ENCODE measurements at places on chromosomes 1 and 21. TPM values are rescaled to one million over a fixed set of nuclear protein-coding genes. Genes with fewer than 3 reads are reported as not detected.

Gene NFASC
- total RNA-seq = 13.9 TPM

Gene LAX1
- 1.2 TPM for total RNA-seq

Gene VCAM1
- 3.5 TPM for total RNA-seq

Gene AIRE
- not detected for total RNA-seq

Gene PIGR
- total RNA-seq = 12,164 TPM

Gene CFHR2
- not detected for total RNA-seq

Gene MYOC
- 1.3 TPM for total RNA-seq

- no peaks in the 10 kb centered on the region for H3K27me3 ChIP-seq
- no peak for DNase-seq
- no peaks in the 10 kb centered on the region for H3K4me1 ChIP-seq
Measured at GRCh38 chr1:89971600-89971999, 23.3 kb upstream of the ZNF326 start.

GRCh38 chr1:46455951-46456350 is 33.7 kb upstream of the DMBX1 start:
- no peak for DNase-seq
- H3K36me3 ChIP-seq = no peaks in the 10 kb centered on the region
- no peaks in the 10 kb centered on the region for H3K27me3 ChIP-seq
- no peaks in the 10 kb centered on the region for H3K4me1 ChIP-seq

DNA sequence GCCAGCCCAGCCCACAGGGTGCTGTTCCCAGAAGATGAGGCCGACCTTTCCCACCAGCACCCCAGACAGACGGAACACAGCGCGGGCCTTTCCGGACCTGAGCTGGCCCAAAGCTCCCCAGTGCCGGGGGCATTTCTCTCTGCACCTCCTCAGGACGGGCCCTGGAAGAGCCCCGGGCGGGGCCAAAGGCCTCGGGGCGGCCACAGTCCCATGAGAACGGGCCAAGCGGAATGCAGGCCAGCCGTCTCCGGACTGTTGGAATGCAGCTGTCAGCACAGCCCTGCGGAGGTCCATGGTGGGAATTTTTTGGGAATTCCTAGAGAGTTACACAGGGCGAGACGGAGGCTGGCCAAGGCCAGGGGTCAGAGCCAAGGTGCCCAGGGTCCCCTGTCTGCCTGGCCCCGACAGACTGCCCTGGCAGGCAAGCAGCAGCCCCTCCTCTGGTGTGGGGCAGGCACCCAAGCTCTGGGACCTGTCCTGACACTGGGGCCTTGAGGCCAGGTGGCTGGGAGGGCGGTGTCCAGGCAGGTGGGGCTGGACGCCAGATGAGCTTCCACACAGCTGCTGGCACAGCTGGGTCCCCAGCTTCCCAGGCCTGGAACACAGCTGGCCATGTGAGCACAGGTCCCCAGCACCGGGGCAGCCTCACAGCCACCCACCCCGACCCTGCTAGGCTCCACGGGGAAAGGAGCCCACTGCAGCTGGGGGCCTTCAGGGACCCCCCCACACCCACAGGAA is 63.0 kb downstream of the MEGF6 start:
- no peaks in the 10 kb centered on the region for H3K36me3 ChIP-seq
- no peak overlapping the region for H3K27ac ChIP-seq
- no peak overlapping the region for H3K4me3 ChIP-seq
- no peaks in the 10 kb centered on the region for H3K4me1 ChIP-seq
- DNase-seq = no peak
- H3K27me3 ChIP-seq = no peaks in the 10 kb centered on the region

DNA sequence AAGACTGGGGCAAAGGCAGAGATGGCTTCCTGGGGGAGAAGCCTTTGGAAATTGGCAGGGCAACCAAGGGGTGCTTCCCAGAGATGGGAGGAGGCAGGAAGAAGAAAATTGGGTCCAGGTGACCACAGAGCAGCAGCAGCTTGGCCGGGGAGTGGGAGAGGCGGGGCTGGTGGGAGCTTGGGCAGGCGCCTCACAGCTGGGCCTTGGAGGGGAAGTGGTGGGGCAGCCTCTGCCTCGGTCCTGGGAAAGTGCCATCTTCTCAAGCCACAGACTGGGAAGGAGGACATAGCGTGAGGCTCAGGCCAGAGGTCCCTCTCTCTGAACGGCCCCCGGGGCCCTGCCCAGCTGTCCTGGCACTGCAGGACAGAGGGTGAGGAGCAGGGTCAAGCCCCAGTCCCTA is 24.0 kb upstream of the WASF2 start:
- no peak for DNase-seq
- no peak overlapping the region for H3K4me3 ChIP-seq
- no peaks in the 10 kb centered on the region for H3K36me3 ChIP-seq
- no peak overlapping the region for H3K27ac ChIP-seq
- H3K27me3 ChIP-seq = no peaks in the 10 kb centered on the region
- peaks cover 8% of the 10 kb centered on the region for H3K4me1 ChIP-seq

GRCh38 chr1:227766015-227766634 is 30.9 kb downstream of the SNAP47 start:
- H3K27ac ChIP-seq = no peak overlapping the region
- no peaks in the 10 kb centered on the region for H3K27me3 ChIP-seq
- DNase-seq = peak; percentile 48
- no peak overlapping the region for H3K4me3 ChIP-seq

Measured in colonic mucosa (tissue), 4 donors.